ENCODE measurements at places on chromosomes 2 and 18.

- DNase-seq = no peak
Measured at GRCh38 chr2:122480501-122481243, 725.2 kb downstream of the TSN start.

DNA sequence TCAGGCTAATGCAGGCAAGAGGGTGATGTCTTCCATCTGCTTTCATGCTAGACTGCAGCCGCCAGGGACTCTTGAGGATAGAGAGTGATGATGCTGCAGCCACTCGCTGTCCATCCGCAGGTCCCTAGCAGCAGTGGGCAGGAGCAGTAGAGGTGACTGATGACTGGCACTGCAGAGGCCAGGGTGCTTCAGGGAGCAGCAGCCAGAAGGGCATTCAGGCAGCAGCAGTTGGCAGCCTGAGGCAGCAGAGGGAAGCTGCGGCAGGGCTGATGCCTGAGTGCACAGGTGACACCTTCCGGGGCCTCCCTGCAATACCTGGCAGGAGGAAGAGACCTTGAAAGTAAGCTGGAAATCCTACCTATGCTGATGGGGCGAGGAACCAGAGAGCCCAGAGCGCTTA, 214.2 kb downstream of the ICOS start:
- DNase-seq = no peak

DNA sequence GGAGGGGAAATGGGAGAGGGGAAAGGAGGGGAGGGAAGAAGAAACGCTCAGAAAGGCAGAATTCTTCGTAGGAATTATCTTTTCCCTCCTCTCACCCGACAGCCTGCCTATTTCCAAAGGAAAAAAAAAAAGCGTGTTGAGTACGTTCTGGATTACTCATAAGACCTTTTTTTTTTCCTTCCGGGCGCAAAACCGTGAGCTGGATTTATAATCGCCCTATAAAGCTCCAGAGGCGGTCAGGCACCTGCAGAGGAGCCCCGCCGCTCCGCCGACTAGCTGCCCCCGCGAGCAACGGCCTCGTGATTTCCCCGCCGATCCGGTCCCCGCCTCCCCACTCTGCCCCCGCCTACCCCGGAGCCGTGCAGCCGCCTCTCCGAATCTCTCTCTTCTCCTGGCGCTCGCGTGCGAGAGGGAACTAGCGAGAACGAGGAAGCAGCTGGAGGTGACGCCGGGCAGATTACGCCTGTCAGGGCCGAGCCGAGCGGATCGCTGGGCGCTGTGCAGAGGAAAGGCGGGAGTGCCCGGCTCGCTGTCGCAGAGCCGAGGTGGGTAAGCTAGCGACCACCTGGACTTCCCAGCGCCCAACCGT, at the start of gene GAD1:
Gene GAD1 (plus strand): TSS at position 384 of the 589 bp plus-strand sequence. CDS start 1,705 bp downstream, outside the sequence.
- peak; percentile 66 for DNase-seq

GRCh38 chr18:77107292-77107691, 25.3 kb downstream of the MBP start:
- DNase-seq = no peak

GRCh38 chr2:30772021-30772705, 35.1 kb downstream of the CAPN13 start:
- no peak for DNase-seq

- no peak for DNase-seq
Measured at GRCh38 chr2:234219046-234219310, 168.5 kb downstream of the SPP2 start.

DNA sequence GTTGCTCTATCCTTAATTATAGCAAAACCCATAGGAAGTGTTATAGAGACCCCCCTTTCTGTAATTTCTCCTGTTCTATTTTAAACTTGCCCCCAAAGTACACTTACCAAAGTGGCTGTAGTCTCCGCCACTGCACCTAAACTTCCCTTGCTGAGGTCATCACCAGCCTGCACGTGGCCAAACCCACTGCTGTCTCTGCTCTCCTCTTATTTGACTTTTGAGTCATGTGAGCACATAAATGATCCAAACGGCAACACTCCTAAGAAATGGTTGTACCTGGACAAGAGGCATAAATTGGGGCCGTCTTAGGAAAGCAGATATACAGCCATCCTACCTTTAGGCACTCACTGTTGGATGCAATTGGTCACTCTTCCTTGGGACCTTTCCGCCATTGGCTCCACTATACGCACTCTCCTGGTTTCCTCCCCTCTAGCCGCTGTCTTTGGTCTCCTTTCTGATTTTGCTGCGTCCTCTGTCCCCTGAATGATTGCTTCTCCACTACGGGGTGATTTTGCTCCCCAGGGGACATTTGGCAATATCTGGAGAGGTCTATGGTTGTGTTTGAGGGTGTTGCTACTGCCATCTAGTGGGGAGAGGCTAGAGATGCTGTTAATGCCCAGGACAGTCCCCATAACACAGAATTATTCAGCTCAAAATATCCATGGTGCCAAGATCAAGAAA, 19.2 kb upstream of the IL36G start:
- DNase-seq = peak; percentile 83

DNA sequence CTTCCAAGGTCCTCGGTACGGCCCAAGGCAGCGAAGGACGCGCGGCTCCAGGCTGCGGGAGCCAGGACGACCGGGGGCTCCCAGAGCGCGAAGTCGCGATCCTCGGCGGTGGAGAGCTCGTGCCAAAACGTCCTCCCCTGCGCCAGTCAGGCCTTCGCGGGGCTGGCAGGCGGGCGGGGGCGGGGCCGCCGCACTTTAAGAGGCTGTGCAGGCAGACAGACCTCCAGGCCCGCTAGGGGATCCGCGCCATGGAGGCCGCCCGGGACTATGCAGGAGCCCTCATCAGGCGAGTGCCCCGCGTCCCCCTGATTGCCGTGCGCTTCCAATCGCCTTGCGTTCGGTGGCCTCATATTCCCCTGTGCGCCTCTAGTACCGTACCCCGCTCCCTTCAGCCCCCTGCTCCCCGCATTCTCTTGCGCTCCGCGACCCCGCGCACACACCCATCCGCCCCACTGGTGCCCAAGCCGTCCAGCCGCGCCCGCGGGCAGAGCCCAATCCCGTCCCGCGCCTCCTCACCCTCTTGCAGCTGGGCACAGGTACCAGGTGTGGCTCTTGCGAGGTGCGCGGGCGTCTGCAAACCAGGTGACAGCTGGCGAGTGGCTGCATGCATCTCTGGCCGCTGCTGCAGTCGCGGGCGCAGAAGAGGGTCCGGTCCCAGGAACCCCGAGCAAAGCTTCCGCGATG, at the start of gene CIDEA:
Gene CIDEA (plus strand): TSS at position 226 of the 684 bp plus-strand sequence. CDS start 23 bp downstream, at position 249.
- DNase-seq = no peak

- DNase-seq = peak; percentile 89
Measured at GRCh38 chr2:70919672-70920366, 15.9 kb upstream of the ATP6V1B1 start.

DNA sequence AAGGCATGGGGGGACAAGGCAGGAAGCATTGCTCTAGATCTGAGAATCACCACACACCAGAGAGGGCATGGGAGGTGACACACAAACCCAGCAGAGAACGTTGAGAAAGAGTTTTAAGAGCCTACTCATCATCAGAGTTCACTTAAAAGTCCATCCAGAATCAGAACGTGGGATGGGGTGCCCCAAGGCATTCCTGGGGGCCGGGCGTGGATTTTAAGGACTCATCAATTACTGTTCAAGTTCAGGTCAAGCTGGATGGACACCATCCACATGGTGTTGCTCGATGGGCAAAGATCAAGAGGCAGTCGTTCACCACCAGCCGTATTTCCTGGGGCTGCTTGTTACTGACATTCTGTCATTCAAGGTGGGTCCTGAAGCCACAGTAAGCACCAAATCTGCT, 34.9 kb downstream of the BCL11A start:
- DNase-seq = no peak

DNA sequence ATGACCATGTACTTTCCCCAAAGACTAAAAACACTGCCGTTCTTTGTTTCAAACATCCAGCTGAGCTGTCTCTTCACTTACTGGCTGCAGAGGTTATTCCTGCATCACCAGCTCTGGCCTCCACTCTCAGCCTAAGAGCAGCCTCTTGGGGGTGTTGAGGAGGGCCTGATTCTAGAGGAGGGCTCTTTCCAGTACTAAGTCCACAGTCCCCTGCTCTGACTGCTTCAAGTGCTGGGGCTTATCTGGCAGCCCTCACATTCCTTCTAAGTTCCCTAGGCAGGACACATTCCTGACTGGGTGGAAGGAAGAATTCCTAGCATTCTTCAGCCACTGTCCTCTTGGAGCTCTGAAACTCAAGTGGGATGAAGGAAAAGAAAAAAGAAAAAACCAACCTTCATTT, 32.9 kb upstream of the EHBP1 start:
- DNase-seq = no peak

DNA sequence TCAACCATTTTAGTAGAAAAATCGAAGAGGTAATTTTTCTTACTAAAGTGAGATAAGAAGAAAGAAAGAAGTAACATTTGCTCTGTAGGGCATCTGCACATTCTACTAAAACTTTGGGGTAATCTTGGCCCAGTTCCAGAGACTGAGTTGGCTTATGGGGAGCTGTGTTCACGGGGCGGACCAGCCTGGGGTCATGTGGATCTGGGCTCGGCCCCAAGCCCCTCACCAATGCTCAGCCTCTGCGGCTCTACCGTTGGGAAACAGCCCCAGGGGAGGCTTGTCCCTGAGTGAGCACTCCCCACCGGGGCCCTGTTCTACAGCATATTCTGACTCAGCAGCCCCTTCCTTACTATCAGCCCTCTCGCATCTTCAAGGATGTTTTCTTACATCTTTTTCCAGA, 132.3 kb downstream of the RTP5 start:
- DNase-seq = no peak

GRCh38 chr2:48855142-48855541, 99.6 kb upstream of the LHCGR start:
- DNase-seq = no peak

DNA sequence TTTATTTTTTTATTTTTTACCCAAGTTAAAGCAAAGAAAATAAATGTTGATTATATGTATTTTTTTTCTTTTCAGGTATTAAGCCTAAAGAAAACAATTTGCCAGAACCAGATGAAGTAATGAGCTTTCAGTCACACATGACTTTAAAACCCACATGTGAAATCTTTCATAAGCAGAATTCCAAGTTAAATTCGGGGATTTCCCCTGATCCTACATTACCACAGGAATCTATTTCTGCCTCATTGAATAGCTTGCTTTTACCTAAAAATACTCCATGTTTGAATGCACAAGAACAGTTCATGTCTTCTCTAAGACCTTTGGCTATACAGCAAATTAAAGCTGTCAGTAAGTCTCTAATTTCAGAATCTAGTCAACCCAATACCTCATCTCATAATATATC, 26.6 kb downstream of the GEN1 start:
- no peak for DNase-seq

- DNase-seq = peak; percentile 11
Measured at GRCh38 chr18:31610286-31611205, 18.9 kb downstream of the TTR start.

GRCh38 chr18:56598422-56598821, 40.0 kb downstream of the TXNL1 start:
- no peak for DNase-seq

- DNase-seq = peak; percentile 23
Measured at GRCh38 chr2:51795248-51795888, 763.4 kb upstream of the NRXN1 start.

DNA sequence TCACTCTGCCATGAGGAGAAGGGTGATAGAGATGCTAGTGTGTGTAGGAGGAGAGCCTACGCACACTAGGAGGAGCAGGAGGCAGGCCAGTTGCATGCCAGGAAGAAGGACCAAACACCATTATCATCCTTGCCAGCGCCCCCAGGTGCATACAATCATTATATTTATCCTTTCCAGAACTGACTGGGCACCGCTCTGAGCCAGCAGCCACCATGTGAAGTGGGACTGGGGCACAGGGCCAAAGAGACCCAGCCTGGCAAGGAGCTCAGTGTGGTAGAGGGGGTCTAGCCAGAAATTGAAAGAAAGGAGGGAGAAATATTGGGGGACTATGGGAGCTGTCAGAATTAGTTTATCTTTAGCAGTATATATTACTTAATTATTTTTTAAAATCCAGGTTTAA, 8.3 kb upstream of the GPR148 start:
- DNase-seq = no peak

DNA sequence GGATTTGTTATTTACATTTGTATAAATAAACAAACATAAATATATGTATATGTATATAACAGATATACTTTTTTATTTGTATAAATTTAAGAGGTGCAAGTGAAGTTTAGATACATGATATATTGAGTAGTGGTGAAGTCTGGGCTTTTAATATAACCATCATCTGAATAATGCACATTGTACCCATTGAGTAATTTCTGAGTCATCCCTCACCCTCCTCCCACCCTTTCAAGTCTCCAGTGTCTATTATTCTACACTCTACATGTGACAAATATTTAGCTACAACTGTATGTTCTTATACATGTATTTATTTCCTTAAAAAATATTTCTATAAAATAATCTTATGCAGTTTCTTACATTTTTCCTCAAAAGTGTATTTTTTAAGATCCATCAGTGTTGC, 358.7 kb upstream of the TFPI start:
- DNase-seq = no peak

DNA sequence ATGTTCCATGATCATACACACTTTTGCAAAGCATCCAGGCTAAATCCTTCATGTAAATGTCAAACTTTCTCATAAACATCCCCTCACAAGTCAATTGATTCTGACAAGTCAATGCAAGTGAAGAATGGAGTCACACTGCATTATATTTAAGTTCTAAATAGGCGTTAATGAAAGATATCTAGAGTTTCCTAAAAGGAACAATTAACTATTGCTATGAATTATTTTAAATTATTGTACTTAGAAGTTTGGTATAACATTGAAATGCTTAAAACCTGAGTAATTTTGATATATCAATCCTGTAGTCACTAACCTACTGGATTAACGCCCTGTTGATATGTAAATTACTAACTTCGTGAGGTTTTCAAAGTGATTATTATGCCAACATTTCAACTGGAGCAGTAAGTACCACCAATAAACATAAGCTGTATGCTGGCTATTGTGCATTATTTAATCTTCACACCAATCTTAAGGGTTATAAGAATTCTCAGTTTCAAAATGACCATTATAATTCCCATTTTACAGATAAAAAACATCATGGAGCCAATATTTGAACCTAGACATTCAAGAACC, 884.3 kb downstream of the ERBB4 start:
- no peak for DNase-seq

GRCh38 chr2:42854207-42854818, 61.9 kb upstream of the HAAO start:
- DNase-seq = no peak

GRCh38 chr2:134391751-134392160, 137.9 kb downstream of the MGAT5 start:
- no peak for DNase-seq

DNA sequence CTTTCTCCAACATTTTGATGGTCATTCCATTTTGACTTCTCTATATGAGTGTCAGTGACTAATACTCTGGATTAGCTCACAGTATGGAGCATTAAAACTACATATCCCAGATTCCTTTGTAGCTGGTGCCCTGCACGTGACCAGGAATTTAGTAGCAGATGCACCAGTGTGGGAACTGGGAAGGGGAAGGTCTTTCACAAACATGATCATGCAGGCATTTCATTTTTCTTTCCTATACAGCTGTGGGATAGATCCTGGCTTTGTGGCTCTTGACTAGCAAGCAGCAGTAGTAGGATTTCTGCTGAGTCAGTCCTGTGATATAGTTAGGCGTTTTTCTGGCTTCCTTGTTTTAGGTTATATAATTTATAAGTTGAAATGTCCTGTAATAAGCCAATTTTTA, 971.0 kb upstream of the CDH2 start:
- no peak for DNase-seq

- no peak for DNase-seq
Measured at GRCh38 chr18:30106356-30106755, 936.2 kb downstream of the DSC3 start.

GRCh38 chr2:13813236-13813635, 819.3 kb upstream of the LRATD1 start:
- no peak for DNase-seq

Data from KBM-7 (cell line).